NCI-H1105 (cell line): ENCODE measurements at places on chromosomes 1 and 21.

GRCh38 chr1:18217398-18218043, 109.9 kb downstream of the IGSF21 start:
- no peak for DNase-seq

GRCh38 chr1:55726994-55727393, 511.8 kb upstream of the USP24 start:
- DNase-seq = no peak

GRCh38 chr1:9490605-9491339, 48.5 kb upstream of the SLC25A33 start:
- peak; percentile 71 for DNase-seq

DNA sequence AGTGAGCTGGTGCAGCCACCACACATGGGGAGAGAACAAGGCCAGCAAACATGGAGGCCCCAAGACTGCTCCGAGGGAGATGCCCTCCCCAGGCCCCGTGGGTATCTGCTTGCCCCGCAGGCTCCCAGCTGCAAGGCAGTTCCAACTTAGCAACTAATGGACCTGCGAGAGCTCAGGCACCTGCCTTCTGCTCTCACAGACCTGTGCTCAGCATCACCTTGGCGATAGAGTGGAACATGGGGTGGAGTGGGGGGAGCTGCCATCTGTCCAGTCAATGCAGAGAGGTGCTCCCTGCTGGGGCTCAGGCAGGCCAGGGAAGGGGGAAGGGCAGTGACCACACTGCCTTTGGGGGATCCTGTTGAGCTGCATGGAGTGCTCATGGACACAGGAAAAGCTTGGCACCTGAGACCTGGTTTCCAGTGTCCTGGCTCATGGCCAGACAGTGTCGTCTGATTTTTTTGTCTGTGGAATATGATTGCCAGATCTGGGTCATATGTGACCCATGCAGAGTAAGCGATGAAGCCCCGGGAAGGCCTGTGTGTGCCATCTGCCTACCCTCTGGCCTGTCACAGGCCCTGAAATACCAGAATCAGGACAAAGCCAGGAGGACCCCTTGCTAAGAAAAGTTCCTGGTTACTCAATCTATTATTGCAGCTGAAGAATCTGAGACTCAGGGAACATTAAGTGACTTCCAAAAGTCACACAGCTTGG, 39.9 kb upstream of the TENT5C start:
- DNase-seq = peak; percentile 22

DNA sequence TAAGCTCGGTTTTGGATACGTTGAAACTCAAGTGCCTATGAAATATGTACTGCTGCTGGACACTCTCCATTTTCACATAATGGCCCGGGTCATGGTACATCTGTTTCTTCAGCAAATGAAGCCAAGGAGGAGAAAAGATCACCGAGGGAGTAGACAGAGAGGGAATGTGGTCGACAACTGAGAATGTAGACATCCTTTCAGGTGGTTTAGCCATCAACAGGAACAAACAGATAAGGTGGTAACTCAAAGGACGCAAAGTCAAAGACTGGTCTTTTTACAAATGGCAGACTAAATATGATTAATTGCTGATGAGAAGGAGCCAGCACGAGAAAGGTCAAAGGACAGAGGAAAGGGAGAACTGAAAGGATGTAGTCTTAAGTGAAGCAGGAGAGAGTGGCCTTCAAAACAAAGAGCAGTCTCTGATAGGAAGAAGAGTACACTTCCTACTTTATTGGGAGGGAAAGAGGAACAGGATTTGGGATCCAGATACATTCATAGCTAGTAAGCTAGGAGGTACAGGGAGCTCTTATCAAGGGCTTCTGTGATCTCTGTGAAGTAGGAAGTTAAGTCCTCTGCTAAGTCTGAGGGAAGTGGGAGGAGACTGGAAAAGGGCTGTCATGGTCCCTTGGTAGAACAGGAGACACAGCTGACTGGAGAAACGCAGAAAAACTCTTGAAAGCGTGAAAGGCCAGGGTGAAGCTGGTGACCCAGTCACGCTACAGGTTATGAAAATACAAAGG, 28.3 kb downstream of the NUP133 start:
- DNase-seq = no peak

DNA sequence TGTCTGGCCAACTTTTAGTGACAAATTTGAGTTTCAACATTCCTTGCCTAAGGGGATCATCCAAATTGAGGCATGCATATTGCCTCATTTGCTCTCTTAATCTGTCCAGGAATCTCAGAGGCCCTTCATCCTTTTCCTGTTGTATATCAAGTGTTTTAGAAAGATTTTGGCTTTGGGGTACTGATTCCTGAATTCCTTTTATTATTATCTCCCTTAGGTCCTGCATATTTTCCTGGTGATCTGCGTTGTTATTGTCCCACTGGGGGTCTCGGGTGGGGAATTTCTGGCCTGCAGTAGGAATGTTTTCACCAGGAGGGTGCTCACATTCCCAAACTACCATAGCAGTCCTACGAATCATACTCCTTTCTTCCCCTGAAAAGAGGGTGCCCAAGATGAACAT, 4.4 kb upstream of the AADACL3 start:
- DNase-seq = no peak

DNA sequence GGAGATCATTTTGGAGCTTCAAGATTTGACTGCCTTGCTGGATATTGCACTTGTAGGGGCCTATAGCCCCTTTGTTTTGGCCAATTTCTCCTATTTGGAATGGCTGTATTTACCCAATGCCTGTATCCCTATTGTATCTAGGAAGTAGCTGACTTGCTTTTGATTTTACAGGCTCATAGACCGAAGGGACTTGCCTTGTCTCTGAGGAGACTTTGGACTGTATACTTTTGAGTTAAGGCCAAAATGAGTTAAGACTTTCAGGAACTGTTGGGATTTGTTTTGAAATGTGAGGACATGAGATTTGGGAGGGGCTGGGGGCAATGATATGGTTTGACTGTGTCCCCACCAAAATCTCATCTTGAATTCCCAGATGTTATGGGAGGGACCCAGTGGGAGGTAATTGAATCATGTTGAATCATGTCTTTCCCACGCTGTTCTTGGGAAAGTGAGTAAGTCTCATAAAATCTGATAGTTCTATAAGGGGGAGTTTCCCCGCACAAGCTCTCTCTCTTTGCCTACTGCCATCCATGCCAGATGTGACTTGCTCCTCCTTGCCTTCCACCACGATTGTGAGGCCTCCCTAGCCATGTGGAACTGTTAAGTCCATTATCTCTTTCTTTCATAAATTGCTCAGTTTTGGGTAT, 276.1 kb downstream of the LMX1A start:
- DNase-seq = no peak

- DNase-seq = no peak
Measured at GRCh38 chr1:44266400-44267344, 53.4 kb downstream of the DMAP1 start.

DNA sequence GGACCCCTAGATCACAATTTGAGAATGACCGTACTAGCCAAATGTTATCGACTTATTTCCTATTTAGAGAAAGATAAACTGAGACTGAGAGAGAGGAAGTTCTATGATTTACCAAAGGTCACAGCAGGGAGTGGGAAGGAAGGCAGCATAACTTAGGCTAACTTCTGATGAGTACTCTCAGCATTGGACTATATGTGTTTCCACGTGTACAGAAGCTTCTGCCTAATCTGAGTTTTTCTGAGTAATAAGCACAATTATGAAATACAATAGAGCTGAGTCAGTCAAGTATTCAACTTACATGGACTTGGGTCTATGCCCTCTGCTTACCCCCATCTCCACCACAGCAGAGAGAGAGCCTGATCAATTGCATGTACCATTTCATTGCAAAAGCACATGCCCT, 88.1 kb upstream of the HIVEP3 start:
- no peak for DNase-seq

GRCh38 chr1:5566924-5567323, 425.3 kb downstream of the NPHP4 start:
- DNase-seq = no peak

DNA sequence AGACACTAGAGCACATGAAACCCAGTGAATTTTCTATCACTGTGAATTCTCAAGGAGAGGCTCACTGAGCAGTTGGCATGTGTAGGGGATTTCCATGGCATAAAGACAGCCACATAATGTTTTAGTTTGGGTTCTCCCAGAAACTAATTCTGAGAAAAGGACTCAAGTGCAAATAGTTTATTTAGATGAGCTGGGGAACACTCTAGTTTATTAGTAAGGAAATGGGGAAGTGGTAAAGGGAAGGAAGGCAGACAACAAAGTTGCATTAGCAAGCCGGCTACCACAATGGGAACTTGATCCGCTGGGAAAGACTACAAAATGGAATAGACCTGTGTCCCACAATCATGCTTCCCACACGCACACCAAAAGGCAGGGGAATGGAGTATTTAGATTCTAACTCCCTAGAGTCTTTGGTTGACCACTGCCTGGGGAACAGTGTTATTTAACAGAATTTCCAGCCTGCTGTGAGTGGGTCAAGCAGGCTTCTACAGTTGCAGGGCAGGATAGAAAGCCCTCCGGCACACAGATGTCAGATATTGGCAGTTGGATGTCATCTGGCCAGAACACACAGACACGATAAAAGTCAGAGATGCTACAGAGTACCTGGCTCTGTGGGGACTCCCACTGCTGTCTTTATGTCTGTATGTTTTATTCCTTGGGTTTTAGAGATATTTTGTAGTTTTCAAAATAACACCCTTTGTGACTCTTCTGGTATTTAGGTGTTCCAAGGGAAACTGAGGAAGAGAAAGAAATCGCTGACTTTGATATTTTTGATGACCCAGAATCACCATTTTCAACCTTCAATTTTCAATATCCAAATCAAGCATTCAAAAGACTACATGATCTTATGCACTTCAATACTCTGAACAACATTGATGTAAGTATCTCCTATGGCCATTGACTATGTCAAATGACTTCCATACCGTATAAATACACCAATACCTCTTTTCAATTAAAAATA, 150.1 kb downstream of the PLA2G4A start:
- DNase-seq = no peak
